ENCODE measurements at places on chromosomes 3 and 15.

DNA sequence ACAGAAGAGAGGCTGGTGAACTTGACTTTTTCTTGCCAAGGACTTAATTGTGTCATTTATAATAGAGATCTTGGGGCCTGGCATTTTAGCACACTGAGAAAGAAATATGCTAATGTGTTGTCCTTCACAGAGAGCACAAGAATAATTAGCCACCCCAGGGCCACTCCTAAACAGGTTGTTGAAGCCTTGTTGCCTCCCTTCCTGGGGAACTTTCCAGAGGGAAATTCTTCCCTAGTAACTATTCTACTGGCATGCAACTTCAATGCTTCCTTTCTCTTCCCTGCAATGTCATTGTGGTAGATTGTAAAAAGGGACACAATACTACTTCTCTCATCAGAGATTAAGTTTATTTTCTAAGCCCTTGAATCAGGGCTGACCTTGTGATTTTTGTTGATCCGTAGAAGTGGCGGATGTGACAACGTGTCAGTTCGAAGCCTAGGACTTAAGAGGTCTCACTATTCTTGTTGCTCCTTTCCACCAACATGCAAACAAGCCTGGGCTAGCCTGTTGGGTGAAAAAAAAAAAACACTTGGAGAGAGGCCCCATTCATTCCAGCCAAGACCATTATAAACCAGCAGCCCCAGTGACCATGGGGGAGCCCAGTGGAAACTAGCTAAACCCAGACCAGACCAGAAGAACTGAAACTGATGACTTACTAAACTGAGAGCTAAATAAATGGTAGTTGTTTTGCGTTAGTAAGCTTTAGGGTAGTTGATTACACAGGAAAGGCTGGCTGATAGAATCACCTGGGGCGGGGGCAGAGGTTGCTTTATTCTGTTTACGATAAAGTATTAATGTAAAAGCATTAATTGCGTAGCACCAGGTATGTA is 287.2 kb downstream of the SHQ1 start:
- H3K4me3 ChIP-seq, result no peak overlapping the region
- H3K36me3 ChIP-seq, result no peaks in the 10 kb centered on the region
- no peak for DNase-seq
- no peak overlapping the region for H3K27ac ChIP-seq

- H3K36me3 ChIP-seq, result no peaks in the 10 kb centered on the region
- no peak overlapping the region for H3K4me3 ChIP-seq
- DNase-seq, result no peak
- peaks cover 5% of the 10 kb centered on the region for H3K4me1 ChIP-seq
Observed at GRCh38 chr15:90306560-90306959, 41.1 kb downstream of the NGRN start.

DNA sequence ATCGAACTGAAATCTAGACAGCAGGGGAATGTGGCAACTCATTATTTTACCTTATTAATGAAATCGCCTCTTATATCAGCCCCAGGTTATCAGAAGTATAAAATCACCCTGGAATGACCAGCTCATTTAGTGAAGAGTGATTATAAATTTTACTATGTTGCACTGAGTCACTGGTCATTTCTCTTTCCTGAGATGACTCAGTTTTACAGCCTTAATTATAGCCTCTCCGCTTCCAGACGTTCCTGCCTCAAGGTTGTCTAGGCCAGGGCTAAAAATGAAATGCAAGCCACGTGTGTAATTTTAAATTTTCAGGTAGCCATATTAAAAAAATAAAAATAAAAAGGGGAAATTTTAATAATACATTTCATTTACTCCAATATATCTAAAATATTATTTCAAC is 33.3 kb downstream of the DET1 start:
- no peaks in the 10 kb centered on the region for H3K36me3 ChIP-seq
- no peak for DNase-seq

DNA sequence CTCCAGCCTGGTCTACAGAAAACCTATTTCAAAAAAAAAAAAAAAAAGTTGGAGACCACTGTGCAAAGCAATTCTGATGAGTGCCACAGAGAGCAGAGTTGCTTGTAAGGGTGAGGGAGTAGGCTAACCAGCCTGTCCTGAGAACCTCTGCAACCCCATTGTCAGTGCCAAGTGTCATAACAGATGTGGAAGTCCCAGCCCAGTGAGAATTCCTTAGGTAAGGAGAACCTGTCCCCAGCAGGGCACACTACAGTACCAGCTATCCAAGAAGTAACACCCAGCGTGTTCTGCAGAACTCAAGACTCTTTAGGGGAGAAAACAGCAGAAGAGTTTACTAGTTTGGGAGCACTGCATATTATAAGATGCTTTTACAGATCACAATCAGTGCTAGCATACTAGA is 156.3 kb downstream of the LIPC start:
- H3K36me3 ChIP-seq, result peaks cover under 1% of the 10 kb centered on the region
- H3K4me3 ChIP-seq, result no peak overlapping the region
- H3K27me3 ChIP-seq, result no peaks in the 10 kb centered on the region
- H3K27ac ChIP-seq, result no peak overlapping the region

DNA sequence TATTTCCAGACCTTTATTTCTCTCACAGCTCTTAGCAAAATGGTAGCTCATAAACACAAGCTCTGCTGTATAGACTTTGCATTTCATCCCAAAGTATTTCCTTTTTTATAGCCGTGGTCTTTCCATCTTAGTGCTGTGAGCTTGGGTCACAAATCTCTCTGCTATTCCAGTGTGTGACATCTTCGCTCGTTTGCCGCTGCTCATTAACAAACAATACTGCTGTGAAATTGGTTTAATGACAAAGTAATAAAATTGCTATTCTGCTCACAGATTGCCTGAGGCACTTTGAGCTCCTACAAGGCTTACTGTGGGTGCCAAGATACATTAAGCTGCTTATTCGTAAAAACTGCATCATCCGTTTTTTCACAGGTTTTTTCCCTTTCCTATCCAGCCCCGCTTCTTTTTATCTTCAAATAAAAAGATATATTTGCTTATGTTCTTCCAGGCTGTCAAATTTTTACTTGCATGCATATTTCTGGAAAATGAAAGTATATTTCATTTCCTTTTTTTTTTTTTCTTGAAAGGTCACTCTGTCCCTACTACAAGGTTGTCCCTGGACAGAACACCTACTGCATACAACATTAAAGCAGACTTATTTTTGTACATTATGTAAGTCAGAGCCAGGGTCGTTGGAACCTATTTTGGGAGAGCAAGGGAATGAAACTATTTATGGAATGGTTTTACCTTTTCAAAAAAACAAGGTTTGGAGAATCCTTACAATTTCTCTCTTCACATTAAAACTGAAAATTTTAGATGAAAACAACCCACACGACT is 174.5 kb downstream of the MEIS2 start:
- no peak for DNase-seq
- H3K27me3 ChIP-seq, result no peaks in the 10 kb centered on the region
- H3K27ac ChIP-seq, result peak overlapping the region; percentile 60

DNA sequence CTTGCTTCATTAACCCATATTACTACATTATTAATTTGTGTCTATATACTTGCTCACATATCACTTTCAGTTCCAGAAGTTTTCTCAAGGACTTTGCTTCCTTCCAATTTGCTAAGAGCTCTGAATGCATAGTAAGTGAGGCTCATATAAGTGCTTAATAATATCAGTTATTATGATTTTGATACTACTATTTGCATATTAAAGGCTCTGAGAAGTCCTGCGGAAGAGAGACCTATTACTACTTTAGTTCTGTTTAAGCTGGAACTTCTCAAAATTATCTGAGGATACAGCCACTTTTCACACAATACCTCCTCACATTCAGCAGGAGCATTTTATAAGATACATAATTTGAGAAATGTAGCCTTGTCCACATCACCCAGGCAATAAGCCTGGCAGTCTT is 81.6 kb downstream of the GJD2 start:
- no peaks in the 10 kb centered on the region for H3K4me1 ChIP-seq
- no peak for DNase-seq
- no peak overlapping the region for H3K4me3 ChIP-seq
- H3K27ac ChIP-seq, result no peak overlapping the region
- H3K27me3 ChIP-seq, result peaks cover 10% of the 10 kb centered on the region

DNA sequence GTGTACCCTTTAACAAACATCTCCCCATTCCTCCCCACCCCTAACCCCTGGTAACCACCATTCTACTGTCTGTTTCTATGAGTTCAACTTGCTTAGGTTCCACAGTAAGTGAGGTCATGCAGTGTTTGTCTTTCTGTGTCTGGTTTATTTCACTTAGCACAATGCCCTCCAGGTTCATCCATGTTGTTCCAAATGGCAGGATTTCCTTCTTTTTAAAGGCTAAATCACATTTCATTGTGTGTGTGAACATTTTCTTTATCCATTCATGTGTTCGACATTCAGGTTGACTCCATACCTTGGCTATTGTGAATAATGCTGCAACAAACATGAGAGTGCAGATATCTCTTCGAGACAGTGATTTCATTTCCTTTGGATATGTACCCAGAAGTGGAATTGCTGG is 62.7 kb downstream of the TJP1 start:
- no peak overlapping the region for H3K27ac ChIP-seq
- H3K4me1 ChIP-seq, result peaks cover 40% of the 10 kb centered on the region
- H3K4me3 ChIP-seq, result no peak overlapping the region
- no peaks in the 10 kb centered on the region for H3K36me3 ChIP-seq
- no peak for DNase-seq
- H3K27me3 ChIP-seq, result no peaks in the 10 kb centered on the region

- DNase-seq, result no peak
- peaks cover 15% of the 10 kb centered on the region for H3K4me1 ChIP-seq
- H3K4me3 ChIP-seq, result no peak overlapping the region
- H3K27ac ChIP-seq, result no peak overlapping the region
Observed at GRCh38 chr3:29240248-29240647, 40.6 kb upstream of the RBMS3 start.

GRCh38 chr15:43900996-43901395 is 74.2 kb downstream of the WDR76 start:
- no peaks in the 10 kb centered on the region for H3K27me3 ChIP-seq
- no peak for DNase-seq
- H3K27ac ChIP-seq, result no peak overlapping the region
- H3K4me1 ChIP-seq, result no peaks in the 10 kb centered on the region

DNA sequence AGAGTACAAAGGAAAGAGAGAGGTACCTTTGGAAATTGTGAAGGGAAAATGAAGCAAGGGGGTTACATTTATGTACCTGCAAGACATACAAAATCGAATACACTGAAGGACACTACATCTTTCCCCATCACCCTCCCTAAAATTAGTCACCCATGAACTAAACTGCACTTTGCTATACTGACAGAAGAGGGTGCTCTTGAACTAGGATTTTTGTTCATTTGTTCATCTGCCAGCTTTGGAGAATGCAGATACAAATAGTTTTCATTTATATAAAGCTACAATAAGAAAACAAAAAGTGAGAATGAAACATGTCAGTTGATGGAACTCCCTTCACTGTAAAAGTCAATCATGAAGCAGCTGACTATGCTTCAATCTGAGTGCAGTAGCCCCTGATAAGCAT is 55.7 kb downstream of the PCCB start:
- no peaks in the 10 kb centered on the region for H3K4me1 ChIP-seq
- no peak for DNase-seq
- H3K27me3 ChIP-seq, result no peaks in the 10 kb centered on the region
- no peak overlapping the region for H3K4me3 ChIP-seq
- no peak overlapping the region for H3K27ac ChIP-seq

- no peaks in the 10 kb centered on the region for H3K36me3 ChIP-seq
- H3K27ac ChIP-seq, result no peak overlapping the region
- no peaks in the 10 kb centered on the region for H3K27me3 ChIP-seq
- DNase-seq, result no peak
- no peaks in the 10 kb centered on the region for H3K4me1 ChIP-seq
Observed at GRCh38 chr3:56720849-56721248, 37.8 kb upstream of the TASOR start.

Data from heart right ventricle (tissue), 16 donors.